Activated naive CD4-positive, alpha-beta T cell treated with anti-CD3 and anti-CD28 coated beads, Interleukin-2, amount 10 ng/mL, durations not matched to agents 7 days and 5 days (primary cell): ENCODE measurements at places on chromosomes 7 and 10.

- DNase-seq: no peak
These were observed 103.9 kb downstream of the ZMYND11 start for GRCh38 chr10:239109-239508.

DNA sequence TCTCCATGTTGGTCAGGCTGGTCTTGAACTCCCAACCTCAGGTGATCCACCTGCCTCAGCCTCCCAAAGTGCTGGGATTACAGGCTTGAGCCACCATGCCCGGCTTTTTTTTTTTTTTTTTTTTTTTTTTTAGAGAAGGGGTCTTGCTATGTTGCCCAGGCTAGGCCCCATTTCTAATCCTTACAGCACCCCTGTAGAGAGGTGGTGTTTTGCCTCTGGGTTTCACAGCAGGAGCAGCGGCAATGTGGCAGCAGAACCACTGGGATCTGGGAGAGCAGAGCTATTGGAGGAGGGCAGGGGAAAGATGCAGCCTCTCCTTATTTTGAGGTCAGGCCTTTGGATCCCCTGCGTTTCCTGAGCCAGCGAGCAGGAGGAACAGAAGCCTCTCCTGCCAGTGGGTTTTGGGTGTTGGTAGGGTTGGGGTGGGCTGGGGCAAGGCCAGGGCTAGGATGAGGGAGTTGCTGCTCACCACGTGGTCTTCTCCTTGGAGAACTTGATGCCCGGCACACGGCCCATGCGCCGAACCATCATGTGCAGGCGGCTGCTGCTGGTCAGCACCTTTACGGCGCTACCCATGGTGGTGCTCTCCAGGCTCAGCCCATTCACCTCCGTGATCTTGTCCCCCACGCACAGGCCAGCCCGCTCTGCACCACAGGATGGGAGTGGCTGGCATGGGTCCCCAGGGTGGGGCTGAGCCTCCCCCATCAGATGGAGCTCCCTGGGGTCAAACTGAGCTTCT lies 7.8 kb downstream of the PDZD7 start:
- DNase-seq: no peak

DNA sequence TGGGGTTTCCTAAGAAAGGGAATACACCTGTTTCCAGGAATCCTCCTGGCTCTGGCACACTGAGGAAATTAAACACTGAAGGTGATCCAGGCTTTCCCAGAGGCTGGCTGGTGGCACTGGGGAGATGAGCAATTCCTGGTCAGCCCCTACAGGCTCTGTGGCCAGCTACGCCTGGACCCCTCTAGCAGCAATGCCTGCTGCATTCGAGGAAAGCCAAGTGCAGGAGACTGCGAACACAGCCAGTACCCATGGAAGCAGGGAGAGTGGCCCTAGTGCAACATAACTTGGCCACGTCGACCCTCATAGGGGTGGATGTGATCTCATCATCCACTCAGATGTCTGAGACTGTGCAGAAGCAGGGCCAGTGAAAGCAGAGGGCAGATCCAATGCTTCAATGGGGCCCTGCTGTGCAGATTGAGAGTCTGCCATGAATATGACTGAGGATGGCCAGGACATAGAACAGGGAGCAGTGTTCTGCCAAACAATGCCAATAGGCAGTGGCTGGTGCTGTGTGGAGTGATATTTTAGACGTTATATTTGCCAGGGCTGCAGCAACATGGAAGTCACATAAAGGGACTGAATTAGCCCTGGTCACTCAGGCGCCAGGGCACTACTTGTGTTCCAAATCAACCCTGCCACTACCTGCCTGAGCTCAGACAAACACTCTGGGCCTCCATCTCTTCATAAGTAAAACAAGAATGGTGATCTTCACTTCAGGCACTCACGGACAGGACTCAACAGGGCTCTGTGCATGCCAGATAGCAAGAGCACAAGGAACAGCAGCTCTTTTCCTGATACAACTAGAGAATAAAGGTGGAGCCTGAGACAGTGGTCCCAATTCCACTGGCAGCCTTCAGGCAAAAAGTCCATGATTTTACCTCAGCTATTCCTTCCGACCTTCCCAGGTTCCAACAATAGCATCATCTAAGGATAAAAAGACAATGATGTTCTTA lies 2.4 kb downstream of the ZNF488 start:
- DNase-seq: no peak

DNA sequence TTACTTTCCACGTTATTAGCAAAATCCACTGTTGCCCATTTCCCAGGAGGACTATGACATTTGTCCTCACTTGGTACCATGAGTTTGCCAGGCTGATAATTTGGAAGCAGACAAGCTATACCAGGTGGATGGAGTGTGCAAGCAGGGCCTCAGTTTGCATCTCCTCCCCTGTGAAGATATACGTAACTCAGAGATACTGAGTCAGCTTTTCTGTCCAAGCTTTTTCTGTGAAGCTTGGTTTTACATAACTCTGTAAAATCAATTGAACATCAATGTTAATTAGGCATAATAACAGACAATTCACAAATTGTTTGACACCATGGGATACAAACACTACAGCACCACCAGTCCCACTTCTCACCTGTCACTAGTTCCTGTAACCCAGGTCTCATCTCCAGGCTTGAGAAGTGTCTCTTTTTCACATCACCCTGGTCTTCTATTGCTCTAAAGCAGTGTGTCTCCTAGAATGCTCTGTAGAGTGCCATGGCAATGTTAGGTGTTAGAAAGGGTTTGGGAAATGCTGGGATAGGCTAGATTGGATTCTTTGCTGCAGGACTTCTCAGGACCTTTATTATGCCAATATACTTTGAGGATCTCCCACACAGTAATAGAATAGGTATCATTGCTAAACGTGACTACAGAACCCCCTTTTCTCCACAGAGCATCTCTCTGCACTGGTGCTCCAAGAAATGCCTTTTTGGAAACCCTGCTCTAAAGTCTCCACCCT lies 13.7 kb downstream of the FFAR4 start:
- no peak for DNase-seq

DNA sequence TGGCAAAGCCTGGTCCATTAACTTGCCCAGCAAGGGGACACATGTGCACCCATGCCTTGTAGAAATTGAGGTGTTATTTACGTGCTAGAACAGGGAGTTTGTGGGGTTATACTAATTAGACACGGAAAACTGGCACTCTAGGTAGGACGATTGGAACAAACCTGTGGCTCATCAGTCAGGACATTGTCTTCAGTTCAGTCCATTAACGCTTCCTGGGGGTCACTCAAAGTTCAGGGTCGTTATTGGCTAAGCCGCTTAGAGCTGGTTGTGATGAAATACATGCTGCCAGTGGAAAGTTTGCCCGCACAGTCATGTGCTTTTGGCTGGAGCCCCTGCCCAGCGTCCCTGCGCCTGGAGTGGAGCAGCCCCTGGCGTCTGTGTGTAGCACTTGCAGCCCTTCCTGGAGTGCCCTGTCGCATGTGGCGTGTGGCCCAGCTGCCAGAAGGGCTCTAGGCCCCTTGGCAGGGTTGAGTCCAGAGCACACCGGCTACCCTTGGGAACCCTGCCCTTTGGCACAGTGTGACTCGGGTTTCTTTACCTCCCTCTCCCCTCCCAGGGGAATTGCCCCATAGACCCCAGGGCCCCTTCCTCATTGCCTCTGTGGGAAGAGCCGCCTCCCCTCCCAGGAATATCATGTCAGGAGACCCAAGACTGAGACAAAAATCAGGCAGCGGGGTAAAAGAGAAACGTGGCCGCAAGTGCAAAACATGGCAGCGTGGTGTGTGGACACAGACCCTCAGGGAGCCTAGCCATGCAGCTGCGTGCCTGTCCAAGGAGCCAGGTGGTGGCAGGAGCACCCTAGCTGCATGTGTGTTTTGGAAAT lies 9.8 kb downstream of the ZNF775 start:
- no peak for DNase-seq

GRCh38 chr10:36494371-36494770 lies 631.0 kb upstream of the ANKRD30A start:
- DNase-seq: no peak

DNA sequence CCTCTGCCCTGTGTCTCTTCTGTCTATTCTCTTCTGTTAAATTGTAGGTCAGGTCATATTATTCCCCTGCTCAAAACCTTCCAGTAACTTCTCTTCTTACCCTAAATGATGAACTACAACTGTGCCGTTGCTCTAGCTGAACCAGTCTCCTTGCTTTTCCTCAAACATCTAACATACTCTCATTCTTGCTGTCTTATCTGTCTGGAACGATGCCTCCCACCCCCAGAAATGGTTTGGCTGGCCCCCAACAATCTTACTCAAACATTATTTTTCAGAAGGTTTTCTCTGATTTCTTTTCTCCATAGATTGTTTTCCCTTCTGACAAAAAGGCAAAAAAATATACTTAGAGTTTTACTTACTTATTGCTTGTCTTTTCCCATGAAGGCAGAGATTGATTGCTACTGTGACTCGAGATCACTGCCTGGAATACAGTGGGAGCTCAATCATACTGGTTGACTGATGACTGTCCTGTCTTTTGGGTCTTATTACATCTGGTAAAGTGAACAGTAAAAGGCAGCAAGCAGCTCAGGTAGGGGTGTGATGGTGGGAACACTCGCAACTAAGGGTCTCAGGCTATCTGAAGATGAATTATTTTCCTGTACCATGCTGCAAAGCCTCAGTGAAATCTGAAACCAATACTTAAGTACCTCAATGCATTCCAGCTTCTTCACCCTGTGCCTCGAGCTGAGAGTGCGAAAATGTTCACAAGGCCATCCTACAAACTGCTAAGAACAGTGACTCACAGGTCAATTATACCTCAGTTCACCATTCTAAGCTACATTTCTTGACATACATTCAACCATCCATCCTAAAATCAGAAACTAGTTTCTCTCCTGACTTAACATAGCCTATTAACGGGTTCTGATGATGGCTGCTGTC lies 67.6 kb downstream of the DNMBP start:
- DNase-seq: no peak

GRCh38 chr7:2649991-2650390 lies 18.2 kb downstream of the TTYH3 start:
- DNase-seq: no peak

GRCh38 chr7:133512560-133512959 lies 259.7 kb downstream of the EXOC4 start:
- DNase-seq: no peak

DNA sequence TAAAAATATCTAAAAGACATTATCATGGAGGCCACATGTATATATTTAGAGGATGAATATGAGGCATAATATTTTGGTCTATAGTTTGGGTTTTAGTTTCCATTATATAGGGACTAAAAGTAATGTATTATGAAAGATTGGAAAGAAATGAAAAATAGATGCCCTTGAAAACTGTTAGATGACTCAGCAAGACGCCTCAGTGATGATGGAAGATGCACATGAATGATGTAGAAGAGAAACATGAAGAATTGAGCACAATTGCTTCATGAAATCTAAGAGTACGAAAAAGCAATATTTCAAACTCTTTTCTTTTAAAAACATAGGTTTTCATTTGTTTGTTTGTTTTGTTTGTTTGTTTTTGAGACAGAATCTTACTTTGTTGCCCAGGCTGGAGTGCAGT lies 89.8 kb downstream of the ARL4A start:
- no peak for DNase-seq

DNA sequence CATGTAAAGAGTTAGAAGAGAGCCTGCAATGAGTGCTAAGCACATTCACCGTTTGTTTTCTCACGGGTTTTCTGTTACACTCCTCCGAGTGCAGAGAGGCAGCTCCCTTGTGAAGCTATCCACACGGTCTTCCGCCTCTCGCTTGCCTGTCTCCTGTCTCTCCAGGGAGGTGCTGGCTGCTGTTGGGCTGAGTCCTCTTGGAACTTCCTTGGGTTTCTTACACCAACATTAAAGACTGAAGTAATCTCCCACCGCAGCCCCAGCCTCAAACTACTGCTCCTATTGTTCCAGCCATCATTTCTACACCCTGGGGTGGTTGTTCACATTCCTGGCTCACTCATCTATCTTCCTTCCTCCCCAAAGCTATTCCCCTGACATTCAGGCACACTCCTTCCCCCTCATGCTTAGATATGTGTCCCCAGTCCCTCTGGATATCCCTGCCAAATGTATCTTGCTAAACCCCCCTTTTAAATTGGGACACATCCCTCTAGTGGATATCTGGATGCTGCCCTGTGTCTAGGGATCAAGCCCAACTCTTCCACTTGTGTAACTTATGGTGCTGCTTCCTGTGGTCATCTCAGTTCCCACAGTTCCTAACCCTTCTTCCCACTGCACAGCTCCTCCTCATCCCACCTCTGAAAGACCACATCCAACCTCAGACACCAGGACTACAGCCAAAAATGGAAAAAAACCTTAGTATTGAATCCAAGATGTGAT lies 14.1 kb downstream of the ESYT2 start:
- no peak for DNase-seq

DNA sequence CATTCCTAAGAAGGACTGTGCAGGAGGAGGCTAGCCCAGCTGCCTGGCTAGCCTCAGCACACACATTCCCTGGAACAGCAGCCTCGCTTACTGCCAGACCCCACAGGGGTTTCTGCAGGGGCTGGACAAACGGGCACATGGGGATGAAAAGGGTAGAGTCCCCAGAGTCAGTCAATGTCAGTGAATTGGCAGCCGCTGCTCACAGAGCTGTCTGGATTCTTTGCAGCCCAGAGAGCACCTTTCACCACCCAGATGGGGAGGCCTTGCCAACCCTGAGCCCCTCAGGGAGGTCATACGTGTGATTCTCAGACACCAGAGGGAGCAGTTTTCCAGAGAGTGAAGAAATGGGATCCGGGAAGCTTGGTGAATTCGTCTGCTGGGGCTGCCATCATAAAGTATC lies 143.3 kb downstream of the KCNMA1 start:
- DNase-seq: no peak

- no peak for DNase-seq
These were observed 1174.9 kb upstream of the AUTS2 start for GRCh38 chr7:68423356-68423755.

DNA sequence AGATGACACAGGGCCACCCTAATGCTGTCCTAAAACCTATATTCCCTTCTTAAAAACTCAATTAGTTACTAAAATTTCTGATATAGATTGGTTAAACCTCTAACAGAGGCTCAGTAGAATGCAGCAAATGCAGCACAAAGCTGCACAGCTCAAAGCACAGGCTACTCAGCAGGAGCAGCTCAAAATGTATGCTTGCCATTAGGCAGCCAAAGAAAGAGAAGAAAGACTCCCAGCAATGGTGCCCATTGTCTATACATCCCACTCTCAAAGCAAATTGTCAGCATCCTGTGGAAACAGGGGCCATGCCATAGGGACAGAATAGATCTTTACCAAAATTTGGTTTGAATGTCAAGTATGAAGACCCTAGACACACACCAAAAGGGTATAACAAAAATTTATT lies 73.5 kb downstream of the TFPI2 start:
- no peak for DNase-seq

DNA sequence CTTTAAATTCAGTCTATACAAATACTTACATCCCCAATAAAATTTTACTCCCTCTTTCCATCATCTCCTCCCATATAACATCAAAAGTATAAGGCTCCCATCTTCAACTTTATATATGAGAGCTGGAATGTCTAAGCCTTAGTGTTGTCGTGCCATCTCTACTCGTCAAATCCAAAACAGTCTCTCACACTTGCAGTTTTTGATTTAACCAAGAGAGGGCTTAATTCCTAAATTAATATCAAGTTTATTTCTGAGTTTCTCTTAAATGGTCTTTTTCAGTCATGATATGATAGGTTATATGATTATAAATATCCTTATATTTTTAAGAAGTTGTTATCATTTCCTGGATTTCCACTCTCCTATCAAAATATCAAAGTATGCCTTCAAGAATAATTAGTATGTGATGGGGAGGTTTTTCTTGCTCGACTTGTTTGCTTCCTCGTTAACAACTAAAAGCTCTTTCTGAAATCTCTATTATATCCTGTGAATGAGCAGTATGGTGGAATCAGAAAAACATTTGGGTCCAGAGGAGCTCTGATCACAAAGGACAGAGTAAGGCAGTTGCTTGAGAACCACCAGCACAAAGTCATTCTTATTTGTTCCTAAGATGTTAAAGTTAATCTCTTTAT lies 12.5 kb upstream of the LIPK start:
- DNase-seq: no peak
